Globus pallidus (tissue), 1 donor: ENCODE measurements at places on chromosomes 5 and 9.

GRCh38 chr9:78786794-78787193 is 489.9 kb downstream of the PSAT1 start:
- no peak for DNase-seq

DNA sequence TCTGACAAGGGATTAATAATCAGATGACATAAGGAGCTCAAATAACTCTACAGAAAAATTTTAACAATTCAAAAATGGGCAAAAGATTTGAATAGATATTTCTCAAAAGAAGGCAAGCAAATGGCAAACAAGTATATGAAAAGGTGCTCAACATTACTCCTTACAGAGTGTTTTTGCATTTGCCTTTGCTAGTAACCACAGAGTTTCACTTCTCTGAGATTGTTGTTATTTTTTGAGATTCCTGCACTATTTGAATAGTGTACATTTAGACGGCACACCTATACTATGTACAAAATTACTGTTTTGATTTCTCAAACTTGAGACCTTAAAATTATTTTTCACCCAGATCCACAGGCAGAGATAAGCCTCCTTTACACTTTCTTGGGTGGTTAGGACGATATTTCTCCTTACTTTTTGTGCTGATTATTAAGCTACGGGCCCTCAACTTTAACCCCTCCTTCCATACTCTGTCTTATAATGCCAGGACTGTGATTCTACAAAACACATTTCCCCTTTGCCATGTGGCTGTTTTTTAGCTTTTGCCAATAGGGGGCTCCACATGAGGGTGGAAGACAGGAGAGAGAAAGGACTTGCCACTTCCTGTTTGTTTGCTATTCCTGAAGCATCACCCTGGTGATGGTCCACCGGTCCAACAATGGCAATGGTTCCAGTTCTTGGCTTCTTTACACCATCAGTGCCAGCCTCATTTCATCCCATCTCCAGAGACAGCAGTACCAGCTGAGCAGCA is 65.0 kb upstream of the DAP start:
- no peak for DNase-seq

DNA sequence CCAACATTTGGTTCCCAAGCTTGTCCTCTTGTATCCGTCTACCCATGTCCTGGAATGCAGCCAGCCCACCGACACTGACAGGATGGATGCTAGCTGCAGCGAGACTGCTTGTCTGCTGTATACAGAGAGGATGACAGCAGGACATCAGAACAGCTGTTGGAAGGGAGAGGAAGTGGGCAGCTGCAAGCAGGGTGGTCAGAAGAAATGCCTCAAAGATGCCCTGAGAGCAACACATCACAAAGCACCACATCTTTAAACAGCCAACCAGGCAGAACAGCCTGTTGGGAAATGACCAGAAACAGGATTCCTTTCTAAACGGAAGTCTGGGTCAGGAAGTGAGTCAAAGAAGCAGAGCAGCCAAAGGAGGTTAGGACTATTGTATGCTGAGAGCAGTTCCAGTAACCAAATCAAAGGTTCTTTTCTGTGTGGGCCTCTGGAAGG is 219.1 kb downstream of the NDUFS4 start:
- DNase-seq: no peak

DNA sequence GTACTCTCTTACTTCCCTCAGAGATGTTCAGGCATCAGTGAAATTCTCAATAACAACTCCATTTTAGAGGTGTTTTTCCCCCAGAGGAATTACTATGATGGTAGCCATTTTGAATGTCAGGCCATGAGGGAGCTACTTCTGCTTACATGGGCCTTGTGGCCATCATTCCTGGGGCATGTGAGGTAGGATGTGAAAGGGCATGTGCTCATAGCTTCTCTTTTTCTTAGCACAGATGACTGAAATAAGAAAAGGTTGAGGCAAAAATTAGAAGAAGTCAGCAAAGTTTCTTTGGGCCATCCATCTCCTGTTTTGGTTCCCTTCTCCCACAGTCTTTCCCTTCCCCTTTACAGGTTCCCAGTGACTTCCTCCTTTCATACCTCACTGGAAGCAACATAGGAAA is 68.8 kb downstream of the FEM1C start:
- DNase-seq: no peak

- peak; percentile 8 for DNase-seq
Measured at GRCh38 chr5:84779186-84779585, 394.5 kb upstream of the EDIL3 start.

DNA sequence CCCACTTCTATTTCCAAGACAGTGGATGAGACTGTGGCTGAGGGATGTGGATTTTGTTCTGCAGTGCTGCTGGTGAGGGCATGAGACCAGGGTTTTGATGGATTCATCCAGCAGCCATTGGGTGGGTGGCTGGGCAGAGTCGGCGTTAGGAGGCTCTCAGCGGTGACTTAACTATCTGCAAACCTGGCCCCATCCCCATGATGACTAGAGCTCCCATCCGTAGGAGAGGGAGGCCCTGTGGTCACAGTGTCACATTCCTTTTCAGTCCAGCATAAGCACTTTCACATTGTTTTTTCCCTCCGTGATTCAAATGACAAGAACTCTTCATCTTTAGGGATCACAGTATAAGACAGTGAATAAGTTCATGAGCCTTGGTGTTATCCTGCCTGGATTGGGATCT is 60.4 kb upstream of the SPRY4 start:
- no peak for DNase-seq

DNA sequence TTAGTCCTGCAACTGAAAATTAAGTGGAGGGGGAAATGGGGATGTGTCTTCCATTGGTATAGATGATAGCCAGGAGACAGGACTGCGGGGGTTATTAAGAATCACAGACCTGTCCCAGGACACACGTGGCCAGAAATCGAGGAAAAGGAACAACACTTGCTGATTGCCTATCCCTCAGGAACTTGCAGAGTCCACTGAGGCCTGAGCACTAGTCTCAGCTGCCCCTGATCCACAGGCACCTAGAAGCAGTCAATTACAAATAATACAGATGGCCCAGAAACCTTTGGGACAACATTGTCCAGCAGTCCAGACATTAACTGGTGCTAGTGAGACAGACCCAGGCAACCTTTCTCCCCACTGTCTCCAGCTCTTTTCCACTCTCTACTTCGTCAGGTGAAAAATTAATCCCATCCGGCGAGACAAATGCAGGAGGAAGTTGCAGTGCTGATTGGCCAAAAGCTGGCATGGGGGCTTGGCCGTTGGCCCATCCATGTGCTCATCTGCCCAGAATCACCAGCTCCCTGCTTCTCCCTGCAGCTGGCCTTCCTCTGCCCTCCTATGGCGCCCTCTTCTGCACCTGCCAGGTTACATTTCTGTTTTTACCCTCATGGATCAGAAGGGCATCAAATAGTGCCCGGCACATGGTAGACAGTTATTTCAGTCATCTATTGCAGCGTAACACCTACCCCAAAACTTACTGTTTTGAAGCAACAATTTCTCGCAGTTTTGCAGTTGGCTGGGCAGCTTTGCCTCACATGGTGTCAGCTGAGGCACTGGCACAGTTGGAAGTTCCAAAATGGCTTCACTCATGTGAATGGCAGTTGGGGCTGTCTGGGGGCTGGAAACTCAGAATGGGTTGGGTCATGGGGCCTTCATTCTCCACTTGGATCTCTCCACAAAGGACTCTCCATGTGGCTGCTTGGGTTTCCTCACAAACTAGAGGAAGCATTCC is 3.6 kb upstream of the B4GALT1 start:
- DNase-seq: peak; percentile 41

DNA sequence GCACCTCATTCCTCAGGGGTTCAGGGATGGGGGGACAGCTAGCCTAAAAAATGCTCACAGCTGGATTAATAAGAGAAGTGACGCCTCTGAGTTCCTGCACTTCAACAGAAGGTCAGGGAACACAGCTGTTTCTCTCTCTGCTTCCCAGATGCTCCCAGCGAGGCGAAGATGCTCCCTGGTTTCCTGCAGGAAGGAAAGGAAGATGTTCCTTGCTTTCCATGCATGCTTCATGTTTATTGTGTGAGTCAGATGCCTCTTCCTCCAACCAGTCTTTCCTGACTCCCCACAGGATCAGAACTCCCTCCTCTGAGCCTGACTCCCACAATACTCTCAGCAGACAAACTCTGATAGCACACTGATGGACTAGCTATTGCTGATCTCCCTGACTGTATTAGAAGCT is 71.9 kb downstream of the MFAP3 start:
- DNase-seq: no peak

GRCh38 chr9:78025186-78025585 is 6.4 kb downstream of the GNAQ start:
- no peak for DNase-seq

- DNase-seq: no peak
Measured at GRCh38 chr5:180173198-180173544, 35.8 kb downstream of the RASGEF1C start.

DNA sequence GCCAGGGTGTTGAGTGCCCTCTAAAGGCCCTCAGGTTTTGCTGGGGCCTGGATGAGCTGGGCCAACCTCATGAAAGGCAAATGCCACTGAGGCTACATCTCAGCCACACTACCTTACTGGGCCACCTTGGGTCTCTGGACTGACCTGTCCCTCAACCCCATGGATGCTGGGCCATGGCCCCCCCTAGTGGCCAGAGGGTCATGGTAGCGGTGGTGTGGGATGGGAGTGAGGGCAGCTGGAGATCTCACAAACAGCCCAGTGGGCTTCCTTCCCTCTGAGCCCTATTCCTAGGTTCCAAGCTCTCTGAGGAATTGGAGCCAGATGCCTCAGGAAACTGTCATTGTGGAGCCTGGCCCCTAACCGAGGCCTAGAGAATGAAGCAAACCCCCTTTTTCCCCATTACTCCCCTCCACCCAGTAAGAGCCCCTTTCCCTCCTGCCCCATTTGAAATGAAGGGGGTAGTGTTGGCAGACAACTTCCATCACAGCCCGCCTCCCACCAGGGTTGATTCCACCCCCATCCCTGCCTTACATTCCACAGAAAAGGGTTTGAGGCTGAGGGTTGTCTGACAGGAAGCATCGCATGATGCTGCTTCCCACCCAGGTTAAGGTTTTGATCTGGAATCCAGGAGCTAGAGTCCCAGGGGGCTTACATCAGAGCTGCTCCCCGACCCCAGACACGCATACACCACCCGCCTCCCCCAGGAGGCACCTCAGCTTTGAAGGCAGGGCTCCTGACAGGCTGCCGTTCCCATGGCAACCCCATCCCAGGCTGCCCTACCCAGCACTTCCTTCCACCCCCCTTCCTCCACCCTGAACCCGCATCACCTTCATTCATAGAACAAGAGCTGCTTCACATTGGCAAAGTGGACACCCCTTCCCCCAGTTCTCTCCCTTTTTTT is 63.9 kb downstream of the PCDH1 start:
- DNase-seq: peak; percentile 35

DNA sequence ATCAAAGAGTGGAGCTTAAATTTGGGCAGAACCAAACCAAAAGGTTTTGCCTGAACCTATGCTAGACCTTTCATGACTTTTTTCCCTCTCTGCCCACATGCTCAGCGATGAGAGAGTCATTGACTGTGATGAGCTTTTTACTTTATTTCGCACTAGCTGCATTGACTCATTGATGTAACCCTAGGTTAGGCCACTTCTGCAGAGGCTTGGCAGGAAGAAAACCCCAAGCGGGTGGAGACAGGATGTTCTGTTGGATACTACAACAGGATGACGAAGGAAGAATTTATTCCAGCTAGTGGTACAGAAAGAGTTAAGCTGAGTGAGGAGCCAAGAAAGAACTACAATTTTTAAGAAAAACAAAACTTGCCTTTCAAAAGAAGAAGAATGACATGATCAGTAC is 18.4 kb downstream of the AGXT2 start:
- DNase-seq: no peak

DNA sequence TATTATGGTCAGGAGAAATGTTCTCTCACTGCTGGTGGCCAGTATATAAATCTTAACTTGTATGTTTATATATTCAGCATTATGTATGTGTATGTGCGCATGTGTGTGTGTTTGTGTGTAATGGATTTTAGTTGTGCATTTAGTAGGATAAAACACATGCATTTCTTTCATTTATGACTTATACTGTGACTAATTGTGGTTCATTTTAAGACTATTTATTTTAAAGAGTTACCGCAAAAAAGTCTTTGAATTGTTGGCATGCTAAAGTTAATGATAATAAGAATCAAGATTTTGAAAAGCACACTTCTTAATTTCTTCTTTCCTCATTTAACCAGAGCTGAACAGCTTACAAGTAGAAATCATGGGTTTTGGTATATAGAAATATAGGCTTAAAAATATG is 60.9 kb downstream of the RAI14 start:
- no peak for DNase-seq

DNA sequence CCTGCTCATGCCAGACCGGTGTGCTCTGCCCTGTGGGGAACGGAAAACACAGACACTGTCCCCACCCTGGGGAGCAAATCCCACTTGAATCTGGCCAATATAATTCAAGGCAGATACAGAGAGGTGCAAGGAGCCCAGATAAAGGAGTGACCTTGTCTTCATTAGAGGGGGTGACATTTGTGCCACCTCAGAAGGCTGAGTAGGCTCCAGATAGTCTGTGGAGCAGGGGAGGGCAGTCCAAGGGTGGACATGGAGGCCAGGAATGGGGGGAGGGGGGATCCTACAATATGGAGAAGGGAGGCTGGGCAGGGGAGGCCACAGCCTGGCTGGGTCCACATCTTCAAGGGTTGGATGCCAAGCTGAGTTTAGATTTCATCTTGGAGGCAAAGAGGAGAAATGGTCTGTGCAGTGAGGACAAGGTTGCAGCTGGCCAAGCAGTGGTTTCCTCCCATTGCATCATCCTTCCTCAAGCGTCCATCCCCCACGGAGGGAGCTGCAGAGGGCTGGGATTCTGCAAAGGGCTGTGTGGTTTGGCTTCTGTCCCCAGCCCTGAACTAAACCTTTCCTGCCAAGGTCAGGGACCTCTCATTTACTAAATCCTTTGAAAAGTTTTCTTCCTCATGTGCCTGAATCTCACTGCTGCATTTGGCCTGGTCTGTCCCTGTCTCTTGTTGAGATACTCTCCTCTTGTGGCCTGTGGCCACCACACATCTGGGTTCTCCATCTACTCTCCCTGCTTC is 60.1 kb downstream of the GALNT12 start:
- DNase-seq: peak; percentile 42

- DNase-seq: no peak
Measured at GRCh38 chr5:132836852-132837251, 6.4 kb upstream of the SHROOM1 start.

GRCh38 chr5:119271758-119272730 is 83.8 kb upstream of the TNFAIP8 start:
- no peak for DNase-seq

- no peak for DNase-seq
Measured at GRCh38 chr5:96933764-96934707, 1.8 kb upstream of the LNPEP start.

- DNase-seq: no peak
Measured at GRCh38 chr5:110043025-110043424, 353.3 kb downstream of the MAN2A1 start.
